Transverse colon (tissue), 4 donors: ENCODE measurements at places on chromosomes 13 and 19. TPM values are rescaled to one million over a fixed set of nuclear protein-coding genes. Genes with fewer than 3 reads are reported as not detected.

PLEKHA4 gene
- 5.6 TPM for total RNA-seq

ZNF443 gene
- total RNA-seq, result 1.8 TPM

PET100 gene
- 48.0 TPM for total RNA-seq

ZIC5 gene
- not detected for total RNA-seq

C19orf73 gene
- total RNA-seq, result 12.5 TPM

FXYD3 gene
- total RNA-seq, result 4,641 TPM

KASH5 gene
- not detected for total RNA-seq

CA11 gene
- 2.5 TPM for total RNA-seq

PSG7 gene
- not detected for total RNA-seq

ABHD8 gene
- total RNA-seq, result 14.1 TPM

TMEM150B gene
- 135 TPM for total RNA-seq

FPR3 gene
- total RNA-seq, result 3.4 TPM

PODNL1 gene
- total RNA-seq, result 3.3 TPM

PGLYRP2 gene
- total RNA-seq, result not detected

SLC15A1 gene
- not detected for total RNA-seq

RFXAP gene
- 3.4 TPM for total RNA-seq

ADM5 gene
- total RNA-seq, result not detected

GPR4 gene
- 1.4 TPM for total RNA-seq

GIPR gene
- total RNA-seq, result 13.5 TPM

SRRM5 gene
- total RNA-seq, result not detected

ZNF682 gene
- 5.5 TPM for total RNA-seq

NFIC gene
- total RNA-seq, result 76.4 TPM

KANK3 gene
- total RNA-seq, result 3.5 TPM

CEACAM3 gene
- 2.2 TPM for total RNA-seq

ARGLU1 gene
- total RNA-seq, result 155 TPM

COX6B2 gene
- total RNA-seq, result 26.9 TPM

ANKLE1 gene
- not detected for total RNA-seq

KLK1 gene
- 29.7 TPM for total RNA-seq

STAP2 gene
- 680 TPM for total RNA-seq

VSTM2B gene
- not detected for total RNA-seq

CELF5 gene
- 0.48 TPM for total RNA-seq

CIRBP gene
- total RNA-seq, result 488 TPM

CADM4 gene
- total RNA-seq, result 2.5 TPM

HIF3A gene
- 141 TPM for total RNA-seq

RNF225 gene
- not detected for total RNA-seq

ZNF835 gene
- total RNA-seq, result not detected

TUBA3C gene
- not detected for total RNA-seq

AP3D1 gene
- total RNA-seq, result 116 TPM

PSG11 gene
- not detected for total RNA-seq

MAB21L1 gene
- 3.7 TPM for total RNA-seq

TRPM4 gene
- 877 TPM for total RNA-seq

TNFSF11 gene
- total RNA-seq, result not detected
